ENCODE measurements at places on chromosomes 1 and 21. TPM values are rescaled to one million over a fixed set of nuclear protein-coding genes. Genes with fewer than 3 reads are reported as not detected.

GRCh38 chr1:44609412-44609767, 64.9 kb downstream of the TMEM53 start:
- H3K27me3 ChIP-seq, result no peaks in the 10 kb centered on the region
- no peaks in the 10 kb centered on the region for H3K36me3 ChIP-seq
- DNase-seq, result peak; percentile 64
- H3K4me1 ChIP-seq, result no peaks in the 10 kb centered on the region

GRCh38 chr1:230186003-230186863, 119.2 kb downstream of the GALNT2 start:
- no peaks in the 10 kb centered on the region for H3K36me3 ChIP-seq
- H3K4me1 ChIP-seq, result peaks cover 16% of the 10 kb centered on the region
- H3K27ac ChIP-seq, result peak overlapping the region; percentile 20
- DNase-seq, result peak; percentile 77
- H3K27me3 ChIP-seq, result no peaks in the 10 kb centered on the region

GRCh38 chr1:3586986-3587759, 24.1 kb downstream of the MEGF6 start:
- H3K4me3 ChIP-seq, result no peak overlapping the region
- no peak overlapping the region for H3K27ac ChIP-seq
- peak; percentile 27 for DNase-seq
- H3K36me3 ChIP-seq, result no peaks in the 10 kb centered on the region
- no peaks in the 10 kb centered on the region for H3K27me3 ChIP-seq

GRCh38 chr1:216325946-216326345, 97.3 kb downstream of the USH2A start:
- peaks cover 6% of the 10 kb centered on the region for H3K4me1 ChIP-seq
- no peak for DNase-seq
- H3K36me3 ChIP-seq, result no peaks in the 10 kb centered on the region
- H3K27ac ChIP-seq, result no peak overlapping the region

GRCh38 chr1:17704176-17704575, 51.0 kb upstream of the ACTL8 start:
- H3K36me3 ChIP-seq, result no peaks in the 10 kb centered on the region
- DNase-seq, result no peak
- no peak overlapping the region for H3K27ac ChIP-seq
- no peaks in the 10 kb centered on the region for H3K4me1 ChIP-seq
- H3K4me3 ChIP-seq, result no peak overlapping the region

DNA sequence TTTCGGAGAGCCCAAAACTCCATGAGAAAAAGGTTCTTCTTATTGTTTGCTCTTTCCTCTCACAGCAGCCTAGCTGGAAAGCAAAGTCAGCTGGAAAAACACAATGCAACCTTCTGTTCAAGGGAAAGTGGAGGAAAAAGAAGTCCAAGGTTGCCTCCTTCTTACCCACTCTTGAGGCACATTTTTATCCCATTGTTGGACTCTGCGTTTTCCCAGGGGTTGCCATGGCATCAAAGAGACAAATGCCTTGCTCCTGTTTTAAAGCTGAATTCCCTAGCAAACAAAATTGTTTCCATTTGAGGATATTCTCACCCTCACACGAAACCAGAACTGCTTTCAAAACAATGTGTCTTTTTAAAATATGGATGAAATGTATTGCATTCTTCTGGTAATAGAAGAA, 45.1 kb upstream of the PALMD start:
- H3K36me3 ChIP-seq, result no peaks in the 10 kb centered on the region
- H3K4me3 ChIP-seq, result no peak overlapping the region
- DNase-seq, result no peak
- no peak overlapping the region for H3K27ac ChIP-seq
- 0 out of 2 replicates have a peak, but pooled peaks cover 4% of the 10 kb centered on the region for H3K4me1 ChIP-seq

GRCh38 chr1:119532324-119532910, 25.4 kb downstream of the HSD3B1 start:
- H3K4me1 ChIP-seq, result peaks cover 15% of the 10 kb centered on the region
- H3K27ac ChIP-seq, result no peak overlapping the region
- H3K27me3 ChIP-seq, result no peaks in the 10 kb centered on the region
- DNase-seq, result no peak

GRCh38 chr1:231807541-231807940, 181.0 kb downstream of the DISC1 start:
- no peak for DNase-seq
- no peaks in the 10 kb centered on the region for H3K4me1 ChIP-seq
- H3K27ac ChIP-seq, result no peak overlapping the region
- no peaks in the 10 kb centered on the region for H3K27me3 ChIP-seq
- H3K4me3 ChIP-seq, result no peak overlapping the region

OR6N1 gene
- total RNA-seq, result not detected

SLC25A34 gene
- total RNA-seq, result 0.49 TPM

Data from Caco-2 (cell line).